NCI-H446 (cell line): ENCODE measurements at places on chromosomes 7 and 10.

GRCh38 chr10:16586358-16587138, 64.9 kb upstream of the C1QL3 start:
- no peak for DNase-seq

GRCh38 chr10:46229144-46229563, 57.6 kb upstream of the ANTXRL start:
- DNase-seq = no peak

DNA sequence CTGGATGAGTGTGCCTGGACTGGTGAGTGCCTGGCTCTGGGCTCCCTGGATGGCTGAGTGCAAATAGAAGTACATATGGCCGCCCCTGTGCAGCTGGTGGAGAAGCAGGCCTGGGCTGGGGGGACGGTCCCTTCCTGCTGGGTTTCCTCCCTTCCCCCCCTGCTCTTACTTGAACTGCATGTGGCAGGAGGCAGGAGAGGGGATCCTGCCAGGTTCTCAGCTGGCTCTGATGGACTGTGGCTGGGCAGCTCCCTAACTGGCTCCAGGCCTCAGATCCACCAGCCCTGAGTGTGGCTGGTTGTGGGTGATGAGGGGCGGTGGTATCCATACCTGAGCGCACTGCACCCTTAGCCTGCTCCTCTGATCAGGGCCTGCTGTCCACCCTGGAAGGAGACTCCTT, 26.9 kb downstream of the ADCY1 start:
- DNase-seq = no peak

DNA sequence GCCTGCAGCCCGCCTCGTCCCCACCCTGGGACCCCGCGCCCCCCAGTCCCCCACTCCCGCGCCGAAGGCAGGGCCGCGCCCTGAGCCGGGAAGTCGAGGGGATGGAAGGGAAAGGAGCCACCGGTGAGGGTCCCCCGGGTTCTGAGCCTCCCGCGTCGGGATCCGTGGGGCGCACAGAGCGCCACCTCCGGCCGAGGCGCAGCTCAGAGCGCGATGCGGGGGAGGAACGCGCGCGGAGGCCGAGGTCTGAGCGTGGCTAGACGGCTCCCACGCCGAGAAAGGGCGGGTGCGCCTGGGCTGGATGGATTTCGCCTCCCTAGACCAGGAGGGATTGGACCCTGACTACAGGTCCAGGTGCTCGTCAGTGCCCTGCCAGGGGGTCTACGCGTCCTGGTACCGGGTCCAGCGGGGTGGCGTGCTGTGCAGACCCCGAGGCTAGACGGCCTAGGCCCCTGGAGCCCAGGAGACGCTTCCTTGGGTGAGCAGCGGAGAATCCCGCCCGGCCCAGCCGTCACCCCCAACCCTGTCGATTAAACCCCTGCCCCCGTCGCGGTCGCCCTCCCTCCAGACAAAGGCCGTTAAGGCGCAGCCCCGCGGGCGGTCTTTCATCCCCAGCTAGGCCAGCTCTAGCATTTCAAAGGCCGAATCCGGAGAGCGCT, 986 bp upstream of the PDGFA start:
- DNase-seq = no peak

- DNase-seq = no peak
Measured at GRCh38 chr10:127012071-127012768, 107.0 kb downstream of the DOCK1 start.

GRCh38 chr7:69739931-69740431, 141.7 kb downstream of the AUTS2 start:
- peak; percentile 58 for DNase-seq

GRCh38 chr7:106022193-106022821, 59.2 kb downstream of the CDHR3 start:
- DNase-seq = no peak

- no peak for DNase-seq
Measured at GRCh38 chr7:32458025-32458424, 32.2 kb downstream of the LSM5 start.

- no peak for DNase-seq
Measured at GRCh38 chr7:133394369-133394768, 141.5 kb downstream of the EXOC4 start.

DNA sequence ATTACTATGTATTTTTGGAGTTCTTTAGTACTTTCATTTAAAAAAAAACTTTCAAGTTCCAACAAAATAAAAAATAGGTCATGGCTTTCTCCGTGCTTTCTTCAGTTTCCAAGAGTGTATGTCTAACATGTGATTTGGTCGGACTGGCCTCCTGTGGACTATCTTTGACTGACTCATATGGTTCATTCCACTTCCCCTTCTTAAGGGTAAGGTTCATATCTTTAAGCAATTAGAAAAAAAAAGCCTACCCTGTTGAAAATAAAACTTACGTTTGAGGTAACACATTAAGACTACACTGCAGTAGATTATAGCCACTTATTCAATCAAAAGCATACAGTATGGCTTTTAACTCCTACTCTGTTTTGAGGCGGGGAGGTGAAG, 112.8 kb upstream of the AHR start:
- no peak for DNase-seq

DNA sequence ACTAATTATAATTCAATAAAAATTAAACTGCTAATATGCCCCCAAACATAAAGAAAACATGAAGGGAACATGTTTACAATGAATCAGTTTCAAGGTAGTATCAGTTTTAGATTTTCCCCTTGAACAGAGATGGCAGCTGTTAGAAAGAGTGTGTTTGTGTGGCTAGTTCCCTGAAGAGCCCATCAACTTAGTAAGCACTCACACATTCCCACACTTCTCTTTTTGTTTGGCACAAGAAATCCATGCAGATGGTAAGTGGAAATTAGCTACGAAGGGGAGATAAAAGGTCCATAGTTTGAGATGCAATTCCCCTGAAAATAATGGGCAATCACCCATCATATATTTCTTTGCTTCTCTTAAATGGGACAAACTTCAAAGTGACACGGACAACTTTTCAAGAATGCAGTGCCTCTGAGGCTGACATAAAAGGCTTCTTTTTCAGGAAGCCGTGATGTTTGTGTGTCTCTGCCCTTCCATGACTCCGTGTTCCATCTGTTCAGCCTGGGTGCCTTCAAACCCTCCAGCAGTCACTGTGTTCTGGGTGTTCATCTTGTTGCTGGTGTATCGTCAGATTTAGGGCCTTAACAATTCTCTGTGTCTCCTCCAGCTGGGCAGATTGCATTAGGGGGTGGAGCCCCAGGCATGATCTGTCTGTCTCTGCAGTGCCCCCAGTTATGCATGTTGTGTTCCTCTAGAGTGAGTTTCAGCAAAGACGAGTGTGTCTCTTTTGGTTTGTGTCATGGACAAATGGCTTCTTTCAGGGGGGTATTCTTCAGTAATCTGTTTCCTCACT, 259.5 kb upstream of the NPY start:
- no peak for DNase-seq

- no peak for DNase-seq
Measured at GRCh38 chr10:49651917-49652316, 27.5 kb upstream of the C10orf53 start.

GRCh38 chr10:55019439-55019838, 218.4 kb upstream of the PCDH15 start:
- DNase-seq = peak; percentile 34

DNA sequence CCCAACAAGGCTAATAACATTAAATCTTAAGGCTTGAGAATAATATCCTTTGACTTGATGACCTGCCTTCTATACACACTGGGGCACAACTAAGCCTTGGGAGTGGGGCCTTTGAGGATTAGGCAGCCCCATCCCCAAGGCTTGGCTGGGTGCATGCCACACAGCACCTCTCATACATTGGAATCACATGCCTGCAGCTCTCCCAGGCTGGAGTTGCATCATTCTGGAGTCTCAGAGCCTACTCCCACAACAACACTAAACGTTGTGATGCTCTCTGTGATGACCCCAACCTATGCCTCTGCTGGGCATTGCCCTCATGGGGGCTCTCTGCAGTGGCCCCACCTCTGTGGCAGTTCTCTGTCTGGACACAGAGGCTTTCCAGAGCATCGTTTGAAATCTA, 31.9 kb upstream of the SGCE start:
- DNase-seq = no peak
